ENCODE measurements at places on chromosomes 1 and 21.

DNA sequence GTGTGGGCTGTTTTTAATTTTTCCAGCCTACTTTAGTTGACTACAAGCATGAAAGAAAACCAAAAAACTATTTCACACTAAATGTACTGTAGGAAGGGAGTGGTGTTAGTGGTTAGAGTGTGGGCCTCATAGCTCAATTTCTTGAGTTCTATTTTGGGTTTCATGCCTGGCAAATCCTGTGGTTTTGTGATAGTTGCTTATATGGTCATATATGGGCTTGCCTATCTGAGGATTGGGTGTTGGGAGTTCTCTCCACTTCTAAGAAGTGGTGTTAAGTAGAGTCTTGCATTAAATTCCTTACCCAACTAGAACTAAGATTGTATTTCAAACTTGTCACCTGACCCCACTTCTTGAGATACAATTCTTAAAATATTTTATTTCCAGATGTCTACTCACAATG lies 37.8 kb upstream of the COL11A1 start:
- no peaks in the 10 kb centered on the region for H3K36me3 ChIP-seq
- H3K27ac ChIP-seq = no peak overlapping the region
- peaks cover 7% of the 10 kb centered on the region for H3K4me1 ChIP-seq
- no peak for DNase-seq

GRCh38 chr1:109717729-109718128 lies 5.7 kb downstream of the GSTM5 start:
- DNase-seq = no peak
- H3K4me1 ChIP-seq = no peaks in the 10 kb centered on the region
- no peaks in the 10 kb centered on the region for H3K27me3 ChIP-seq
- H3K27ac ChIP-seq = no peak overlapping the region
- H3K4me3 ChIP-seq = no peak overlapping the region

DNA sequence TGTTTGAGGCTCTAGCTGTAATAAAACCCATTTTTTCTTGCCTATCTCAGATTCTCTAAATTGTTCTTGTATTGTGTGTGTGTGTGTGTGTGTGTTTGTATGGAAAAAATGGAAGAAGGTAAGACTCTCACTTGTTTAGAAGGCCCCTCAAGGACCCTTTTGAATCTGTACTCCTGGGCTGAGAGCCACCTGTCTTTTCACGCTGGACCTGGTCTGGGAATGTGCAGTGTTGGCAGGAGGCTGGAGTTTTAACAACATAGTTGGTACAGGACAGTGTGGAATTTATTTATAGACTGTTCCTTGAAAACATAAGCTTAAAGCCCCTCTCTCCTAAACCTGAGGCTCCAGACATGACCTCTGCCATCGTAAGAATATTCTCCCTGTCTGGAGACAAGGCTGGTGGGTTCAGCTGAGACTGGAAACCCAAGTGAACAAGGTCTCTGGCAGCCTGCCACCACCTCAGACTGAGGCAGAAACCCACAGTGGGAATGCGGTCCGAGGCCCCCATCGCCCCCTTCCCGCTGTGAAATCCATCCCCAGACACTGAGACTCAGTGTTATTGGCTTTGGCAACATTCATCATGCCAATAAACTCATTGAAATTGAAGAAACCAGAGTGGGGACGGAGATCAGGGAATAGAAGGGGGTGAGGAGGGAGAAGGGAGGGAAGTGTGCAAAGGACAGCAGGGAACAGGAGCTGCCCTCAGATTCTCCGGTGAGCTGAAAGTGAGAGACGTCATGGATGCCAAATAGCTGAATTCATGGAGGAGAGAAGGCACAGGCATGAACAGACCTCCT lies 24.6 kb upstream of the PLXNA2 start:
- H3K27ac ChIP-seq = no peak overlapping the region
- DNase-seq = no peak
- peaks cover 2% of the 10 kb centered on the region for H3K27me3 ChIP-seq
- H3K4me1 ChIP-seq = peaks cover 39% of the 10 kb centered on the region

GRCh38 chr1:89804642-89805237 lies 16.1 kb upstream of the LRRC8D start:
- H3K36me3 ChIP-seq = no peaks in the 10 kb centered on the region
- DNase-seq = peak; percentile 89
- peaks cover 6% of the 10 kb centered on the region for H3K27me3 ChIP-seq
- H3K4me1 ChIP-seq = peaks cover 21% of the 10 kb centered on the region
- no peak overlapping the region for H3K27ac ChIP-seq

- no peak overlapping the region for H3K4me3 ChIP-seq
- DNase-seq = no peak
- peaks cover 4% of the 10 kb centered on the region for H3K36me3 ChIP-seq
- no peaks in the 10 kb centered on the region for H3K4me1 ChIP-seq
Observed at GRCh38 chr1:228513236-228513900, 26.2 kb downstream of the RNF187 start.

GRCh38 chr1:59484096-59484495 lies 187.2 kb downstream of the FGGY start:
- H3K36me3 ChIP-seq = no peaks in the 10 kb centered on the region
- H3K4me3 ChIP-seq = no peak overlapping the region
- H3K27ac ChIP-seq = no peak overlapping the region
- DNase-seq = no peak
- no peaks in the 10 kb centered on the region for H3K27me3 ChIP-seq

DNA sequence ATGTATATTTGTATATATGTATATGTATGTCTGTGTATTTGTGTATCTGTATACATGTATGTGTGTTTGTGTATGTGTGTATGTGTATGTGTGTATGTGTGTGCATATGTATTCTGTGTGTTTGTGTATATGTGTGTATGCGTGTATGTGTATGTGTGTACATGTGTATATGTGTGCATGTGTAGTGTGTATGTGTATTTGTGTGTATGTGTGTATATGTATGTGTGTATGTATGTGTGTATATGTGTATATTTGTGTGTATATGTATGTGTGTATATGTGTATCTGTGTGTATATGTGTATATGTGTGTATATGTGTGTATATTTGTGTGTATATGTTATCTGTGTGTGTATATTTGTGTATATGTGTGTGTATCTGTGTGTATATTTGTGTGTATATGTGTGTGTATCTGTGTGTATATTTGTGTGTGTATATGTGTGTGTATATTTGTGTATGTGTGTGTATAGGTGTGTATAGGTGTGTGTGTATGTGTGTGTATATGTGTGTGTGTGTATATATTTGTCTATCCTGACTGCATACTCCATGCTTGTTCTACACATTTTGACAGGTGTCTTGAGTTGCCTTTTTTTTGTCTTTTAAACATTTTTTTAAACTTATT lies 101.5 kb downstream of the SCCPDH start:
- no peak overlapping the region for H3K27ac ChIP-seq
- no peaks in the 10 kb centered on the region for H3K4me1 ChIP-seq
- DNase-seq = no peak
- no peak overlapping the region for H3K4me3 ChIP-seq
- no peaks in the 10 kb centered on the region for H3K27me3 ChIP-seq

- no peaks in the 10 kb centered on the region for H3K36me3 ChIP-seq
- no peak overlapping the region for H3K27ac ChIP-seq
- H3K27me3 ChIP-seq = no peaks in the 10 kb centered on the region
- no peak for DNase-seq
- H3K4me1 ChIP-seq = peaks cover 6% of the 10 kb centered on the region
Observed at GRCh38 chr1:58886611-58887010, 102.8 kb upstream of the JUN start.

DNA sequence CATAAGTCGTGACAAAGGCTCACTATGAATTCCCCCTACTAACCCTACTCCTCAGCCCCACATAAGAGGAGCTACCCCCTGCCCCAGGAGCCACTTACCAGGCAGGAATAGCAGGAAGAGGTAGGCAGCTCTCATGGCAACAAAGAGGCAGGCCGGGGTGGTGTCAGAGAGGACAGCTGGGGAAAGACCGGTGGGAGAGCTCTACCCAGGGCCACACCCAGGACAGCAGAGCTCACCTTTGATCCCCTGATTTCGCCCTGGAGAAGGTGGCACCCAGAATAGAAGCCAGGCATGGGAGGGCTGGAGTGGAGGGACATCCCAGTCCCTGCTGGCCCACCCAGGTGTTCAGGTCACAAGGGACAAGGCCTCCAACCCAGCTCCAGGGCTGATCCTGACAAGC lies 2.3 kb downstream of the MFAP2 start:
- peaks cover 35% of the 10 kb centered on the region for H3K4me1 ChIP-seq
- no peaks in the 10 kb centered on the region for H3K27me3 ChIP-seq
- H3K4me3 ChIP-seq = no peak overlapping the region
- no peak overlapping the region for H3K27ac ChIP-seq
- DNase-seq = no peak
- H3K36me3 ChIP-seq = peaks cover 4% of the 10 kb centered on the region

DNA sequence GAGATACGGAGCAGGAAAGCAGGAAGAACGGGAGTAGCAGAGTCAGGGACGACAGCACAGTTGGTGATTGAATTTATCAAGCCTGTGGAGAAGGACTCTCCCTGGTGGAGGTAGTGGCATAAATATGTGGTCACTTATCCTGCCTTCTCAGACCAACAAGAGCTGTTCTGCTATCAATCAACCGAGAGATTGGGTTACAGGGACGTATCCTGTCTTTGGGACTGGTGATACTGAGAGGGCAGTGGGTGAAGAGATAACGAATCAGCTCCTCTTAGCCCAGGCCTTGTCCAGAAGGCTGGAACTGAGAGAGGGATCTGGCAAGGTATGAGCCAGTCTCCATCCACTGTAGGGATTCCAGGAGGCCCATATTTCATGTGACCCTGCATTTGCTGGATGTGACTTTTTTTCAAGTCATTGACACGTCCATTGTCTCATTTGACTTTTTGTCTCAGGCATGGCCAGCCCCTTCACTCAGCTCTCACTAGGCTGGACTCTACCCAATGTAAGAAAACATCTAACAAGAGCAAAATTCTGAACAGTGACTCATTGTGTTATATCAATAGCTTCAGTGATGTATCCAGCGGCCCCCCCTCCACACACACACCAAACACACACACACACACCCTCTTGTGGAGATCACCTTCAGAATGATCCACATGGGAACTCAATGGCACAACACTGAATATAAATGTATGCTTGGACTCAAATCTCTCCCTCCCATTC lies 11.3 kb downstream of the C1orf116 start:
- no peak overlapping the region for H3K27ac ChIP-seq
- H3K4me1 ChIP-seq = peaks cover 17% of the 10 kb centered on the region
- DNase-seq = no peak
- H3K36me3 ChIP-seq = no peaks in the 10 kb centered on the region

DNA sequence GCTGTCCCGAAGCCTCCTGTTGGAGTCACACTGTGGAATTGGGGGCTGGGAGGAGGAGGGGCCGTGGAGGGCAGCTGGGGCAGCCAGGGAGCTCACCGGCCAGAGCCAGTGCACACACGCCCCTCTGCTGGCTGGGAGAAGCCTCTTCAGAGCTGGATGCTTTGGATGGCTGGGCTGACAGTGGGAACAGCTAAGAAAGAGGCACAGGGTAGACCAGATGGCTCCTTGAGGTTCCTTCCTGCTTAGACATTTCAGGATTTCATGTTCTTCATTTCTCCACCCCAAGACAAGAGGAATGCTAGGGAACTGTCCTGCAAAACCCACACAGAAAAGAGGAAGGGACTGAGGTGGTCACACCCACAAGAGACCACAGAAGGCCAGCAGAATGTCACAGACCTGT lies 254.8 kb upstream of the VAMP3 start:
- H3K4me3 ChIP-seq = no peak overlapping the region
- peak; percentile 57 for DNase-seq
- no peaks in the 10 kb centered on the region for H3K27me3 ChIP-seq
- no peaks in the 10 kb centered on the region for H3K36me3 ChIP-seq
- H3K4me1 ChIP-seq = no peaks in the 10 kb centered on the region

DNA sequence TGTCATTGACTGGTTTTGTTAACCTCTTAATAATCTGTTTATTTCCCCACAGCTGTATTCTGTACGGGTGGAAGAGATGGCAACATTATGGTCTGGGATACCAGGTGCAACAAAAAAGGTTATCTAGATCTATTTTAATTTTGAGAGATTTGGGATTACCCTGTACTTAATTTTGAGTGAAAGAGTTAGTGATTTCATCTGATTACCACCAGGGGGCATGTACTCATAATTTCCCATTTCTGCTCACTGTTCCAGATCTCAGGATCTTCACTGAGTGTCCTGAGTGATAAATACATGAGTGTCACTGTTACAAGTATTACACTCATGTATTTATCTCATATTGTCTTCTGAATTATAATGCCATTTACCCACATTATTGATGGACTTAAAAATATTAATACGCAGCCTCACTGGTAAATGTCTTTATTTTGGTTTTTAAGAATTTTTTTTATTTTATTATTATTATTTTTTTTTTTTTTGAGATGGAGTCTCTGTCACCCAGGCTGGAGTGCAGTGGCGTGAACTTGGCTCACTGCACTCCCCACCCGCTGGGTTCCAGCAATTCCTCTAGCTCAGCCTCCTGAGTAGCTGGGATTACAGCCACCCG lies 27.4 kb downstream of the DTL start:
- no peak overlapping the region for H3K4me3 ChIP-seq
- no peak overlapping the region for H3K27ac ChIP-seq
- no peaks in the 10 kb centered on the region for H3K27me3 ChIP-seq
- no peak for DNase-seq

GRCh38 chr1:233661376-233662159 lies 47.7 kb downstream of the KCNK1 start:
- peaks cover 10% of the 10 kb centered on the region for H3K36me3 ChIP-seq
- no peak for DNase-seq
